CD4-positive, alpha-beta T cell treated with Interleukin-15 for 4 hours (primary cell): ENCODE measurements at places on chromosomes 7 and 10.

- DNase-seq = no peak
Measured at GRCh38 chr7:133755901-133756300, 371.2 kb upstream of the LRGUK start.

DNA sequence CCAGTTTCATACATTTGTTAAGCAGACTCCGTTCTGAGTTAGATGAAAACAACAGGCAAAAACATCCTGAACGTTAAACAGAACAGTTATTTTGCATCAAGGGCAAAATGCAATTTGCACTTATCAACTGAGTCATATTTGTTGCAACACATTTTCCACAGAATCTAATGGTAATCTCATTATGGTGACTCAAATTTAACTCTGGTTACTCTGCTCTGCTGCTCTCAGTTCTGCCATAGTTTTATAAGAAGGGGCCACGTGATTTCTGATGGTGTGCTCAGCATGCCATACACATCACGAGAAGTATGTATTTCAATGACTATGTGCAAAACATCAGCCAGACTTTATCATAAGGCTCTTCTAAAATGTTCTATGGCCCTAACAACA is 148.8 kb downstream of the CHCHD3 start:
- DNase-seq = no peak

- DNase-seq = no peak
Measured at GRCh38 chr7:158031867-158032308, 555.7 kb downstream of the PTPRN2 start.

GRCh38 chr7:70884809-70885208 is 247.1 kb upstream of the GALNT17 start:
- no peak for DNase-seq

- no peak for DNase-seq
Measured at GRCh38 chr7:105279688-105280007, 109.1 kb downstream of the SRPK2 start.

GRCh38 chr10:92242910-92243671 is 47.8 kb downstream of the CPEB3 start:
- peak; percentile 31 for DNase-seq

GRCh38 chr7:101606498-101606923 is 22.6 kb downstream of the MYL10 start:
- DNase-seq = no peak

DNA sequence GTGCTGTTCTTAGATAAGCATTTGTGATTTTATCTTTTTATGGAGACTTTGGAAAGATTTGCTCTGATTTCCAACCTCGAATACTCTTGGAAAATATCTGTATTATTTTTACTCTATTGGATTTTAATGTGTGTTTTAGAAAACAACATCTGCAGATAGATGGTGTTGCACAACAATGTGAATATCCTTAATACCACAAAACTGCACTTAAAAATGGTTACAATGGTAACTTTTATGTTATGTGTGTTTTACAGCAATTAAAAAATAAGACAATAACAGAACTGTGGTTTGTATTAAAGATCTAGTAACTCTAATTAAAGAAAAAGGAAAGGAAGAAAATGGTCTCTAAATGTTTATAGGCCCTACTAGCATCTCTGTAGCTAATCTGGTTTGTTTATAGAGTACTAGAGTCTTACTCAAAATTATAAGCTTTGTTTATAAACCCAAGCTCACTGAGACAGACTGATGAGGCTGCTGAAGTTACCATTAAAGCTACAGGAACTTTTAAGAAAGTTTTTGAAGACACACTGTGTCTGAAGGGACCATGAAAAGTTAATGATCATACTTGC is 74.6 kb upstream of the CC2D2B start:
- no peak for DNase-seq

DNA sequence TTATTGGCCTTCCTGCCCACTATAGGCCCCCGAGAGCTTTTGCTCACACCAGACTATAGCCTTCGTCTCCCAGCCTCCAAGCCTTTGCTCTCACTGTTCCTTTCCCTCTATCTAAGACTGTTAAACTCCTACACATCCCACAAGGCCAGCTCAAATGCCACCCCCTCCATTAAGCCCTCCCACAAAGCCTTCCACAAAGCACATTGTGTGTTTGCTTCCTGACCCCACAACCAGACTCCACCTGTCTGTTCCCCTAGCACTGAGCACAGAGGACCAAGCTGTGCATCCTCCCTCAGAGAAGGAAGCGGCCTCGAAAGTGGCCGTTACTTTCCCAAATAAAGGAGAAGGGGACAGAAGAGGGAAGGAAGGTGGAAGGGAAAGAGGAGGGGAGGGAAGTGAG is 1.3 kb downstream of the LOXL4 start:
- no peak for DNase-seq

DNA sequence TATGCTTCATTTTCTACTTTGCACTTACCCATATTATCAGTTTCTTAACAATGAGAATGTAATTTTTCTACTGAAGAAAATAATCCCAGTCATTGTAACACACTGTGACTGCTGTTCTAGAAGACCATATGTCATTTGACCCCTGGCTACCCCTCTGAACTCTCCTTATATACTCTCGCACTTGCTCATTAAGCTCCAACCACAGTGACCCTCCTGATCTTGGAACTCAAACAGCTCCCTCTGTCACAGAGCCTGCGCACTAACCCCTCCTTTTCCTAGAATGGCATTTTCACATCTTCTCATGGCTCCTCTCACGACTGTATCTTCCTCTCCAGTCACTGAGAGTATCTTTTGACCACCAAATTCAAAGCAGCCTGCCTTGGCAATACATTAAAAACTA is 169.7 kb downstream of the CACNA2D1 start:
- no peak for DNase-seq

GRCh38 chr10:14826076-14826829 is 11.6 kb downstream of the CDNF start:
- no peak for DNase-seq

DNA sequence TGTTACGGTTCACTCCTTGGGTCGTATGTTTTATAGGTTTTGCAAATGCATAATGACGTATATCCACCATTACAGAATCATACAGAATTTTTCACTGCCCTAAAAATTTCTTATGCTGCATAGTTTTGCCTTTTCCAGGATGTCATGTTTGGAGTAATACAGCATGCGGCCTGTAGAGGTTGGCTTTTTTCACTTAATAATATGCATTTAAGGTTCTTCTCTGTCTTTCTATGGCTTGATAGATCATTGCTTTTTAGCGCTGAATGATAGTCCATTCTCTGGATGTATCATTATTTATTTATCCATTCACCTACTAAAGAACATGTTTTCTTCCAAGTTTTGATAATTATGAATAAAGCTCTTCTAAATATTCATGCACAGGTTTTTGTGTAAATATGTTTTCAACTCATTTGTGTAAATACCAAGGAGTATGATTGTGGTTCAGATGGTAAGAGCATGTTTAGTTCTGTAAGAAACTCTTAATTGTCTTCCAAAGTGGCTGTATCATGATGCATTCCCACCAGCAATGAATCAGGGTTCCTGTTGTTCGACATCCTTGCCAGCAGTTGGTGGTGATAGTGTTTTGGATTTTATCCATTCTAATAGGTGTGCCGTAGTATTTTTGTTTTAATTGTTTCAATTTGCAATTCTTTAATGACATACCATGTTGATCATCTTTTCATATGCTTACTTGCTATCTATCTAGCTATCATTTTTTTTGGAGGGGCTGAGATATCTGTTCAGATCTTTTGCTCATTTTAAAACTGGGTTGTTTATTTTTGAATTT is 531.2 kb upstream of the GHITM start:
- no peak for DNase-seq

DNA sequence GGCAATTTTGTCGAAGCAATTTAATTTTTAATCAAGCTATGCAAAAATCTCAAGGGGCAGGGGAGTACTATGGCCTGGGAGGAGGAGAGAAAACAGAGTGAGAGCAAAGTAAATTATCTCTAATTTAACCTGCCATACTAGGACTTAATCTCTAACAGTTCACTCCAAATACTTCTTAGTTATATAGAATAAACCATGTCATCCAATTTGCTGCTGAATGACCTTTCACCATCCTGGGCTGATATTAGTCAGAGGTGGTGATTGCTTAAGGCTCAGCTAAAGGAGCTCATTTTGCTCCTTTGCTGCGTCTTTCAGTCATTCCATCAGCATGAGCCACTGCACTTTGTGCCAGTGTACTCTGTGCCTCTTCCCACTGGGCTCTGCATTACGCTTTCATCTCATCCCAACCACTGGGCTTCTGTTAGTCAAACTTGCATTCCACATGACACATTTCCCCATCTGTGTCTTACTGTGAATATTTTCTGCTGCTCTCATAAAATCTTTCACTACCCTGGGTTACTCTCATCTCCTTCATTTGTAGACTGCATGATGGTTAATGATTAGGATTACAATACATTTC is 84.3 kb downstream of the CD36 start:
- no peak for DNase-seq

DNA sequence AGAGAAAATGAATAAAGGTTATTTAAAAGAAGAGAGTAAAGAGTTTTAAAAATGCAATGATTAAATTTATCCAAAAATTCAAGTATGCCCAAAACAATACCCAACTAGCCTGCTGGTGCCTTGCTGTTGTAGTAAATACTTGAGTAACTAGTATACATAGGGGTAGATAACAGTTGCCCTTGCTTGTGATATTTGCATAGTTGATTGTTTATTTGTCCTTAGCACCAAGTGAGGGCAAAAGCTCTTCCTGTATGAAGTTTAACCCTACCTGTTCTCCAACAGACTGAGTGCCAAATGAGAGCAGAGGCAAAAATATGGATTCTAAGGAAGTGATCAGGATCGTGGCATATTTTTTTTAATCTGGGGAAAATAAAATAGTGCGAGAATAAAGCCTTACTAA is 85.0 kb downstream of the PTN start:
- DNase-seq = no peak

- DNase-seq = no peak
Measured at GRCh38 chr7:127135871-127136485, 116.8 kb downstream of the GRM8 start.

- no peak for DNase-seq
Measured at GRCh38 chr7:33612442-33612841, 292.9 kb upstream of the BMPER start.

- DNase-seq = no peak
Measured at GRCh38 chr7:127486654-127487053, 94.1 kb upstream of the ZNF800 start.

- DNase-seq = no peak
Measured at GRCh38 chr7:18803923-18804322, 308.4 kb downstream of the HDAC9 start.
